ENCODE measurements at places on chromosomes 7 and 10. TPM values are rescaled to one million over a fixed set of nuclear protein-coding genes. Genes with fewer than 3 reads are reported as not detected.

NPFFR1 gene
- total RNA-seq, result not detected

ZNF282 gene
- 21.4 TPM for total RNA-seq

DNA sequence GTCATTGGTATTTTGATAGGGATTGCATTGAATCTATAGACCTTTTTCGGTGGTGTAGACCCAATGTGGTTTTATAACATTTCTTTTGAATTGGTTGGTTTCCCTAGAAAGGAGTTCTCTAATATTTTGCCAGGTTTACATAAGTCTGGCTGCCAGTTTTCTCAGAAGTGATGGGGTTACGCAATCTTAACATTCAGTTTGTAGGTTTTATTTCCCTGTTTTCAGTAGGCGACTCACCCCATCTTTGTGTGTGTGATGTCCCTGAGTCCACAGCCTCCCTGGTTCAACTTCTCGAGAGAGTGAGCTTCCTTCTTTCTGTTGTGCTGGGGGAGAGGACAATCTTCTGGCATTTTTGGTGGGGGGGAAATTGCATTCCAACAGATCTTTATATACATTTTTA, 9.6 kb upstream of the KIF5B start:
- peak; percentile 47 for DNase-seq

DNA sequence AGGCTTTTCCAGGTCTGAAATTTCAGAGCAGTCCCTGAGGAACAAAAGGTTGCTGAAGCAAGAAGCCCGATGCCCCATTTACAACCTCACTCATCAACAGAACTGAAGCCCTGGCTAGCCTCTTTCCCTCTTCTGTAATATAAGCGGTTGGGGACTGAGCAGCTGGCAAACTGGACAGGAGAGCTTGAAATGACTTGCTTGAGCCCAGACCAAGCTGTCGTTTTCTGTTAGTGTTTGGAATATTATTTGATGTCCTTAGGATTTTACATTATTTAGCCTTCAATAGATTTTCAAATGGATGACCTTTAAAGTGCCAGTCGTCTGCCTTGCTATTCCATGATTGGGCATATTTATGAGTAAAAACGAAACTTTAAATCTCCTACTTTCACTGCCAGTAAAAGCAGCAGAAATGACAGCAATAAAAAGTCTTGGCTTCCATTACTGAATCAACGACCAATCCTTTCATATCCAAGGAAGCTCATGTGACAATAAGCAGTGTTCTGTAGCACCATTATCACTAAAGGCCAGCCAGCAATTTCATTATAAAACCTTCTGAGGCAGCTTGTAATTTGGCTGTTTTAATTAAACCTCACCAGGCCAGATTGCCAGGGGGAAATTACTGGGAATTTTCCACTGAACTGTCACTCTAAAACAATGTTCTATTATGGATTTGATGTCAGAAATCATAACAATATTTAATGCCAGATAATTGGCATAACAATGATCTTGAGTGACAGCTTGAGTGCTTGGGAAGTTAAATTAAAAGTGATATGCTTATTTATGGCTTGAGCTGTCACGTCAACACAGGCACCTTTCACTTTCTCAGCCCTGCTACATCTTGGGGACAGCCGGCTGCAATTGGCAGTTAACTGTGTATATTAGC, 85.9 kb downstream of the LSMEM1 start:
- DNase-seq, result peak; percentile 3

DNA sequence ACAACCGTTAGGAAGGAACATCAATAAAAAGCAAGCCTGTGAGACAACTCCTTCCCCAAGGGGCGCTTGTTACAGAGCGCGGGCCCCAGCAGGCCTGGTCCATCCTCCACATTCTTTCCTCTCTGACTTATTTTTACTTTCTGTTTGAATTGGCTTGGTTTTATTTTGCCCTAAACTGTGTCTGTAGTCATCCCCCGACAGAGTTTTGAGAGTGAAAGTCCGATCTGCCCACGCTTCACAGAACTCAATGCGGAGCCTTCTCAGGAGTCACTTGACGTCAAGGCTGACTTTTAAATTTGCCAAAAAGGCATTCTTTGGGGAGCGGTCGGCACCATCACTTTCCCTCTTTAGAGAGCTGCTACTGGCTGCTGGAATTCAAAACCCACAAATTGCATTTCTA, 150.1 kb upstream of the KLF6 start:
- no peak for DNase-seq

DNA sequence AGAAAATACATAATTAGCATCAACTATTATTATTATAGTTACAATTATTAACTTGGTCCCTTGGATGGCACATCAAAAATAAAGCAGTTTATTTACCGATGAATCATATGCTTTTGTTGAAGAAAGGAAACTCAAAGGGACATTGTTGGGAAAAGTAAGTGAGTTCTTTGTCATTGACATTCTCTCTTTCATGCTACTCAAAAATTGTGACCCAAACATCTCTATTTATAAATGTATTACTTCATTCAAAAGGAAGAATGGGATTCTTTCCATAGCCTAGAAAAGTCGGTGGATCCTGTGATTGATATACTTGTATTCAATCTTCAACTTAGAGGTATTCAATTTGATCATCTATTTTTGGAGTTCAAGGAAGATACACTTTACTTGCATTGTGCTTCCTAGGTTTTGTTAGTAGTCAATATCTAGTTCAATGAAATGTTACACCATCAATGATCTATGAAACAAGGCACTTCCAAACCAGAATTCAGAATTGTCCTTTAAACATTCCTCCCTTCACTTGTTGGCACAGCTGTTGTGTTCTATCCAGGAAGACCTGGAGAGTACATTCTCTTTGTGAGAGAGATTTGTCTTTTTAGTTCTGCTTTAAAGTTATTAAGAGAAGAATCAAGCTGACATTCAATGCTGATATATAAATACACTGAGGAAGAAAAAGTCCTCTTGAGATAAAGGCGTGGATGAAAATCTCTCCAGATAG, 235.2 kb downstream of the TMEM26 start:
- no peak for DNase-seq

DNA sequence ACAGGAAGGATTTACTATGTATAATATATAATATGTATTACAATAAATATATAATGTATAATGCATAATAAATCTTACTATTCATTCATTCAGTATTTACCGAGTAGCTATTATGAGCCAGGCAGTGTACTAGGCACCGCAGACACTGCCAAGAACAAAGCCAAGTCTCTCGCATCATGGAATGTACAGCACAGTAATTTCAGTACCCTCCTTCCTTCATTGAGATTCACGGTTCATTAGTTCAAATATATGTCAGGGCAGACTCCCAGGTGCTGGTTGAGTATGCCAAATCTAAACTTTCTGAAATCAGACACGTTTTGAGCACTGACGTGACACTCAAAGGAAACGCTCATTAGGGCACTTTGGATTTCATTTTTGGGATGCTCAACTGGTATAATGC, 9.1 kb downstream of the USP6NL start:
- DNase-seq, result no peak

GRCh38 chr10:49151025-49151445, 17.2 kb upstream of the FAM170B start:
- no peak for DNase-seq

All from M059J (cell line).